ENCODE measurements at places on chromosomes 2 and 18. TPM values are rescaled to one million over a fixed set of nuclear protein-coding genes. Genes with fewer than 3 reads are reported as not detected.
A peak's percentile ranks its signal among the peaks of the same experiment; 100 is the strongest.

DNA sequence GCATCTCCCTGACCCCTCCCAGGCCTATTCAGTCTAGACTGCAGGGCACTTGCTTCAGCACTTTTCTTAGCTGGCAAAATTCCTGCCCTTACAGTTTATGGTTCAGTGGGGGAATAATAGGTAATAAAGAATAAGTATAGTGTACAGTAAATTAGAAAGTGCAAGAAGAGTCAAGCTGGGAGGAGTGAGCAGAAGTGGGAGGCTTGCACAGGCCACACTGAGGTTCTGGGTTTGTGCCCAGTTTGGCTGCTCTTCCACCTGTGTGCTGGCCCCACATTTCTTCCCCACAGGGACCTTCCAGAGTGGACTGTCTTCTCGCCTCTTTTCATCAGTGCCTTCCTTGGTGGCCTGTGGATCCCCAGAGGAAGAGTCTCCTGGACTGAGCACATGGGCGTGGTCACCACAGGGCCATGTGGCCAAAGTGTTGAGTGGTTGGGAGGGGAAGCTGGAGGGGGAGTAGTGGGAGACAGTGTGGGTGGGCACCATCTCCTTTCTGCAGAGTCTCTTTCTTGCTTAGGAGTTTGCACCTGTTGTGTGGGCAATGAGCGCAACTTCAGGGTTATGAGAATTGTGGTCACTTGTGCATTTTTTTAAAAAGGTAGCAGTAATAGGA, 128.6 kb upstream of the ZSWIM2 start:
- no peak for DNase-seq

- no peak for DNase-seq
Observed at GRCh38 chr2:154437104-154437503, 261.4 kb upstream of the KCNJ3 start.

- peak; percentile 23 for DNase-seq
Observed at GRCh38 chr2:108288534-108289106, at the start of gene SULT1C2. SULT1C2 (plus strand) TSS chr2:108288895; CDS start chr2:108293668, 4,773 bp downstream.

DNA sequence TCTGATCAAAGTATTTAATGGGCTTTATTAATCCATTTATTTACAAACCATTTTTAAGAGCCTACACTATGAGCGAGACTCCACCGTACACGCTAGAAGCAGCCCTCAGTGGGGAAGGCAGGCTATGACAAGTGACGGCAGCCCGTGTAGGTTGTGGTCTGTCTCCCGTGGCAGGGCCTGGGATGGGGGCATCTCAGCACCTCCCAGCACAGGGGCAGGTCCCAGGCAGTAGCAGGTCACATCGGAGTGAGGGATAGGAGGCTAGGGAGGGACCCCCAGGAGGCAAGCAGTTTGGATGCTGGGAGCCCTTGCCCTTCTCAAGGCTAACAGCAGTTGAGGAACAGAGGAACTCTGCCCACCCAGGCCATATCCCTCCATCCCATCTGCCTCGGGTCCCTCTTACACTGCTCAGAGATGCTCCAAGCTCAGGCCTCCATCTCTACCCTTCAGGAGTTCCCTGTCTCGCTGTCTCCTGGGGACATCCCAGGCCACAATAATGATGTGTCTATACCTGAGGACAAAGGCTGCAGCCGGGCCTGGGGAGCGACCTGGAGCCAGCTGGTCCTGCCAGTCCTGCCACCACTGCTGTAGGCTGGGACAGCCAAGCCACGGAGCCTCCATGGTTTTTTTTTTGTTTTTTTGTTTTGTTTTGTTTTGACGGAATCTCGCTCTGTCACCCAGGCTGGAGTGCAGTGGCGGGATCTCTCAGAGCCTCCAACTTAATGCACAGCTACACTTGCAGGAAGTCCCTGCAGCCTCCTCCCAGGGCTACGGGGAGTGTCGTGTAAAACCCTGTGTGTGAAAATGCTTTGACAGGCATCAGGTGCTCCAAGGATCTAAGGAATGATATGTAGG, 92.0 kb downstream of the NDUFA10 start:
- DNase-seq = no peak

DNA sequence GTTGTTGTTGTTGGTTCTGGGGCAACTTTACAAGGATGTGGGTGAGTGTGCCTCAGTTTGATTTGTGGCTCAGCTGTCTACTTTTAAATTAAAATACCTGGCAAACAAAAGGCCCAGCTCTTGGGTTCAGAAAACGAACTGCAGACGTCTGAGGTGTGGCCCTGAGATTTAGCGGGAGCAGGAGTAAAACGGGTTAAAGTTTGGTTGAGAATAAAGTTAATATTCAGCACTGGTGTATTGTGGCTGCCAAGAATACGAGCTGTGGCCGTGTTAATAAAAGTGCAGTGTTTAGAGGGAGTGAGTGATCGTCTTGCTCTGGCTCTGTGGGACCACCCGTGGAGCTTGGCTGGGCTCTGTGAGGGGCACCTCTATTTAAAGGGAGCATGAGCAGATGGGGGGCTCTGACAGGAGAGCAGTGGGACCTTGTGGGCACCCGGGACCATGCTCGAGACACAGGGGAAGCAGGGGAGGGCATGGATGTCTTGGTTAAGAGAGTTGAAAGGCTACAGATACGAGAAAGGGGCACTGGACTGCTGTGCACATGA, 80.3 kb downstream of the VAPA start:
- DNase-seq = no peak

DNA sequence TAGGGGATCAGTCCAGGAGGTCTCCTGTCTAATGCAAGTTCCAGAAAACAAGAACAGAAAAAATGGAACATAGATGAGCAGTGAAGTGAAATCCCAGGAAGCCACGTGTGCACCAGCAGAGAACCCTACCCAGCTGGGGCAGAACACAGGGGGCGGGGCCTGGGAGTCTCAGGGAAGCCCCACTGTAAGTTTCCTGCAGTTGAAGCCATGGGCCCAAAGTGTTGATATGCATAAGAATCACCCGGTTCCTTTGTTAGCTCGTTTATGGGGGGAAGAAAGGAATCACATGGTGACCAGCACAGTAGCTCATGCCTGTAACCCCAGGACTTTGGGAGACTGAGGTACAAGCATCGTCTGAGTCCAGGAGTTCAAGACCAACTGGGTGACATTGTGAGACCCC, 131.3 kb downstream of the INO80D start:
- DNase-seq = no peak

GRCh38 chr2:114068438-114068837, 178.5 kb downstream of the ACTR3 start:
- DNase-seq = no peak

- no peak for DNase-seq
Observed at GRCh38 chr2:239192975-239193374, 207.8 kb downstream of the HDAC4 start.

- no peak for DNase-seq
Observed at GRCh38 chr18:49023938-49024803, 73.4 kb upstream of the SMAD7 start.

DNA sequence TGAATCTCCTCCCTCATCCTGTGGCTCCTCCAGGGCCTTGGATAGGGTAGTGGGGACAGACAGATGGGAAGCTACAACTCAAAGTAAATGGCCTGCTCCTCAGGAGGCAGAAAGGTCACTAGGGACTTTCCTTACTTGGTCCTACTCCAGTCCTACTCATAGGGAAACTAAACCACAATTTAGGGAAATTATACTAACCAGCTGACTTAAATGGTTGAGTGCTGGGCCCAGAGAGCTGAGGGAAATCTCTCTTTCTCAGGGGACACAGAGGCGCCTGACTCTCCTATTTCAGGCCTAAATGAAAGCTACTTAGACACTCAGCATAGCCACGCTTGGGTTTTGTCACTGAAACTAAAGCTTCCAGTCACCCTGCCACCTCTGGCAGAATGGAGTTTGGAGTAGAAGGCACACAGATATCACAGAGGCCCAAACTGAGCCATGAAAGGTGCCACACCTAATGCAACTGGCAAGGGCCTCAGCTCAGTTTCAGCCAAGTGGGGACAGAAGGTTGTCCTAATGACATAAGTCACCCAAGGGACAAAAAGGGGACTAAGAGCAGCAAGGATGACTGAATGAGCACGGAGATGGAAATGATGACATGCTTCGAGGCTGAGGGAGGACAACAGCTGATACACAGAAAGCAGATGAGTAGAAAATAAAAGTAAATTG, 24.0 kb downstream of the CERKL start:
- DNase-seq = no peak

GRCh38 chr2:113898081-113898480, 8.2 kb downstream of the ACTR3 start:
- DNase-seq = no peak

DNA sequence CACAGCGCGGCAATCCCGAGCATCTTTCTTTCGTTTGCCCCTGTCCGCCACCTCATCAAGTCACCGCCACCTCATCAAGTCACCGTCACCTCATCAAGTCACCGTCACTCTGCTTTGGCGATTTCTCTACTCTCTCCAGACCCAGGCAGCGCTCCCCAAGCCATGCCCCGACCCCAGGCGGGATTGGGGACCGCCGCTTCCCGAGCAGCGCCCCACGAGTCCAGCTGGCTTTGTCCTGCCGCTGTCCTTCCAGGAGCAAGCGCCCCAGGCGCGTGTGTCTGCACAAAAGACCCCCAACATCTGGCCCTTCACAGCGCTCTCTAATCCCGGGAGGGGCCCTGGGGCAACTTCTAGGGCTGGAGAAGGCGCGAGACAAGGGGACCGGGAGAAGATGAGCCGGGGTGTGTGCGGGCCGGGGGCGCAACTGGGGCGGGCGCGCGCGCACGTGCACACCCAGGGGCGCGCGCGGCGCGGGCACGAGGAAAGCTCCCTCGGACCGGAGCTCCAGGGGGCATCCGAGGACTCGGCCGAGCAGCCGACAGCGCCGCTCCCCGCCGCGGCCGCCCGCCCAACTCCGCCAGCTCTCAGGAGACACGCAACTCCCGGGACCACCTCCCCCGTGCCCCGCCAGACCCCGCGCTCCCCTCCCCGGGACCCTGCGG, 633 bp upstream of the RNF152 start:
- DNase-seq = peak; percentile 13

DNA sequence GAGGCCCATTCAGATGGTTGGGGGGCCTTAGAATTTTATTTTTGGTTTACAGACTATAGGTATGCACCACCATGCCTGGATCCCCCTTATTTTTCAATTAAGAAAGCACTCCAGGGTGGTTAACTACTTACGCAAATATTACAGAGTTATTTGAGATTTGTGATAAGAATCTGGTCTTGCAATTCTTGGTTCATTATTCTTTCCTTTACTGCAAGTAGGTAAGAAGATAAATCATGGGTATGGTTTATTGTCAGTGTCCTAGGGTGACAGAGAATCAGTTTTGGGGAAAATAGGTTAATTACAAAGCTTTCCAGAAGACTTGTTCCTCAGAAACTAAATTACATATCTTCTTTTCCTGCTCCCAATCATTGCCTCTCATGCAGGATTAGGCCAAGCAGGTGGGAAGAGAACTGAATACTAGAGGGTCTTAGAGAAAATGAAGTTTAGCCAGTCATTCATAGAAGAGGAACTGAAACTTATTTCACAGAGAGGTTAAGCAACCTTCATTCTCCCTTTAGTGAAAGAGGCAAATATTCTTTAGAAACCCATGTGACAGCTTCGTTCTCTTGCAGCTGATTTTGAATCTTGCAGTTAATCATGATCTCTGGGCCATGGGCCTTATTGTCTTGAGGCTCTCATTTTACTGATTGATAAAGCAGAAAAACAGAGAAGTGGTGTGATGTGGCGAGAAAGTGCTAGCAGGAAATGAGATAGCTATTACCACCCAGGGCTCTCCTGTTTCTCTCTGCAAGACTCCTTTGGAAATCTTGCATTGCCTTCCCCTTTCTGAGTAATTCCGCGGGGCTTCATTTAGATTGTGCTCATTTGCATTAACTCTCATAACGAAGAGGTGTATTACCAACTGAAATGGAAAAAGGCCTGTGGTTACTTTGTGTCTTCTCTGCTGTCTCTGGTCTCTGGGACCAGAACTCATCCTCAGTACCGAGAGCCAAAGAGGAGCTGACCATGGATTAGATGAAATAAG, 44.8 kb upstream of the ARHGAP25 start:
- DNase-seq = no peak

DNA sequence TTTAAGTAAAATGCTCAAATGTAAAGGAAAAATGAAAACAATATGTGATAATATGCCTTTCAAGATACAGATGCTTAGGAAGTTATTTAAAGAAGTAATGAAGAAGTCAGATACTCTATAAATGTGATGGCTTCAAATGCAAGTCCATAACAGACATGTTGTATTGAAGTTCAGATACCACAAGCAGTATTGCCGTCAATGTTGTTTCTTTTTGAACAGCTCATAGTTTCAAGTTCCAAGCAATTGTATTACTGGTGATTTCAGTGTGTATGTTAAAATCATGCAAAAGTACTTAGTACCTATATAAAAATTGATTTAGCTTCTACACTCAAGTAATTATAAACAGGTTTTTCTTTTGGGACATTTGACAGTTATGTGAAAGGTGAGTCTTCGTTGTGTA, 24.9 kb downstream of the KCMF1 start:
- DNase-seq = no peak

DNA sequence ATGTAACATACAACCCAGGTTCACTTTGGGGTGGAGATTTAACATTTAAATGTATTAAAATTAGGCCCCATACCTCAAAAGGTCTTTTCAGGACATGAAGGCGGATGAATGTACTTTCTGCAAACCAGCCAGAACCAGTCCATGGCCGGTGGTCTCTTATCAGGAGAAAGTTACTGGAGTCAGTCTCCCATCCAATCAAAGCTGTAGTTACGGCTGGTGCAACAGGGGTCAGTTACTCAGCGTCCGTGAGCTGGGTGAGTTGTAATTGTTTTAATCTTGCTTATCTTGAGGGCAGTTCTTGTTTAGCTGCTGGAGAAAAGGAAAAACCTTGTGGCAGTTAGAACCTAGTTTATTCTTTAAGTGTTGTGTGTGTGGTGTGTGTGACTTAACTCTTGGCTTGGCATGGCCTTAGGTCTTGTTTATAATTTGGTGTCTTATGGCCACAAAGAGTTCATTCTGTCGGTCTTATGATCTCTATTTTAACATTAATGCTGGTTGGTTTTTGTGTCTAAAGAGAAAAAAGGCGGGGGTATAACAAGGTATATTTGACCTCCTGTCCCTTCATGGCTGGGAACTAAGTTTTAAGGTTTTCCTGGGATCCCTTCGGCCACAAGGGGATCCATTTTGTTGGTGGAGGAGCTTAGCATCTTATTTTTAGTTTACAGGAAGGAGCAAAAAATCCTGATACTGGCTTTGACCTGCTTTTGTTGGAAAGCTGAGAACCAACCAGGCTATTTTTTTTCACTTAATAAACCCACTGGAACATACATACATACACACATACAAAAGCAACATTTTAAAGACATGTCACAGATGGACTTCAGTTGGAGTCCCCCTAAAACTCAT, 143.5 kb upstream of the NCK2 start:
- no peak for DNase-seq

- no peak for DNase-seq
Observed at GRCh38 chr2:37361994-37362698, 17.7 kb downstream of the QPCT start.

- no peak for DNase-seq
Observed at GRCh38 chr2:36831185-36831584, 134.7 kb downstream of the VIT start.

The SYT4 gene
- polyA plus RNA-seq = not detected

The GAREM1 gene
- polyA plus RNA-seq = 1.0 TPM

The RIT2 gene
- not detected for polyA plus RNA-seq

The PAX3 gene
- not detected for polyA plus RNA-seq

The GPR39 gene
- polyA plus RNA-seq = 13.3 TPM

The IL1RN gene
- polyA plus RNA-seq = 0.13 TPM

The COLEC12 gene
- polyA plus RNA-seq = not detected

The CCBE1 gene
- 9.9 TPM for polyA plus RNA-seq

The DAW1 gene
- polyA plus RNA-seq = 2.0 TPM

The CLEC4F gene
- polyA plus RNA-seq = not detected

The FOXD4L1 gene
- 0.67 TPM for polyA plus RNA-seq

The GALNT3 gene
- not detected for polyA plus RNA-seq

The APCDD1 gene
- polyA plus RNA-seq = not detected

The PAIP2B gene
- polyA plus RNA-seq = 0.61 TPM

The NCK2 gene
- polyA plus RNA-seq = 17.3 TPM

The AKAIN1 gene
- polyA plus RNA-seq = not detected

The C2orf66 gene
- 0.05 TPM for polyA plus RNA-seq

Measured in A549 (cell line).